ENCODE measurements at places on chromosomes 2 and 18.

- DNase-seq, result no peak
These were observed 4.1 kb upstream of the ALPG start for GRCh38 chr2:232402518-232402917.

- DNase-seq, result no peak
These were observed 82.8 kb upstream of the DTNA start for GRCh38 chr18:34627137-34627920.

DNA sequence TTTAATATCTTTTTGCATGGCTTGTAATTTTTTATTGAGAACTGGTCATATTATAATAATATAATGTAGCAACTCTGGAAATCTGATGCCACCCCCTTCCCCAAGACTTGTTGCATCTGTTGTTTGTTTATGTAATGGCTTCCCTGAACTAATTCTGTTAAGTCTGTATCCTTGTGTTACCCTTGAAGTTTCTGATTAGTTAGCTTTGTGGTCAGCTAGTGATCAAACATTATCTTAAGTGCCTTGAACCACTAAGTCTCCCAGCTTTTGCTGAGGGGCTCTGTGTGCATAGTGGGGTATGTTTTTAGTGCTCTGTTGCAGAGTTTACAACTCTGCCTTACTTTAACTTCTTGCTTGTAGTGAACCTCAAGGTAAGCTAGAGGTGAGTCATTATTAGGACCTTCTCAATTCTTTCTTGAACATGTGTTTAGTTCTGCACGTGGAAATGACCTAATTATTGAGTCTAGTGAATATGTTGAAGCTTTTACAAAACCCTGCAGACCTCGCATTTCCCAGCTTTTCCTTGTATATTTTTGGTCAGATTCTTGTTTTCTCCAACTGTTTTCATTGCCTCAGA, 24.8 kb downstream of the SMCHD1 start:
- no peak for DNase-seq

GRCh38 chr2:238108423-238109183, 8.5 kb downstream of the ESPNL start:
- no peak for DNase-seq

- DNase-seq, result no peak
These were observed 635.0 kb upstream of the FANCL start for GRCh38 chr2:58876126-58876525.

DNA sequence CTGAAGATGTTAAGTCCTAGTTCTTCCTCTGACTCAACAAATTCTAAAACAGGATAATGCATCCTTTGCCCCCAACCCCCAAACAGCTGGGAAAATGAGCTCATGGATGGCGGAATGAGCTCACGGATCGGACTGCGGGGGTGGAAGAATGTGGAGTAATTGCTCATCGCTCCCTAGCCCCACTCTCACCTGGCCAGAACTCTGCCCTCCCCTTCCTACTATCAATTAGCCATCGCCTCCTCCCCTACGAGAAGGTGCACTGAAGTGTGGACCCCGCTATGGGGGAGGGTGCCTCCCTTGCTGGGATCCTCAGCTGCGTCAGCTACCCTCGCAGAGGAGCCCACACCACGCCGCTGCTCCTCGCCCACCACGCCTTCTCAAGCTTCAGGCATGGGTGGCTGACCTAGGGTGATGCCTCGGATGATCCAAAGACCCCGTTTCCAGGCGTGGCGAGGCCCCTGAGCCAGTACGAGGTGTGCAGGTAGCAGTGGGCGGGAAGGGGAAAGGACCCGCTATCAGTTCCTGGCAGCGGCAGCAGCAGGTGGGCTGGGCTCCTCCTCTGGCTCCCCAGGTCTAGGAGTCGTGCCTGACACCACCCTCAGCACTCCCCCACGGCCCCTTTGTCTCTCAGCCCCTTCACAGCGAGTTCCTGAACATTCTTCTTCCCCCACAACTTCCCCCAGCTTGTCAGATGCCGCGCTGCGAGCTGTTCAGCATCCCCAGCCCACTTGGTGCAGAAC, 82.1 kb upstream of the POMC start:
- no peak for DNase-seq

- DNase-seq, result no peak
These were observed 291.2 kb upstream of the DDX18 start for GRCh38 chr2:117523267-117523666.
